ENCODE measurements at places on chromosomes 2 and 18. TPM values are rescaled to one million over a fixed set of nuclear protein-coding genes. Genes with fewer than 3 reads are reported as not detected.

GRCh38 chr2:102832789-102833188, 71.0 kb downstream of the TMEM182 start:
- no peak for DNase-seq

DNA sequence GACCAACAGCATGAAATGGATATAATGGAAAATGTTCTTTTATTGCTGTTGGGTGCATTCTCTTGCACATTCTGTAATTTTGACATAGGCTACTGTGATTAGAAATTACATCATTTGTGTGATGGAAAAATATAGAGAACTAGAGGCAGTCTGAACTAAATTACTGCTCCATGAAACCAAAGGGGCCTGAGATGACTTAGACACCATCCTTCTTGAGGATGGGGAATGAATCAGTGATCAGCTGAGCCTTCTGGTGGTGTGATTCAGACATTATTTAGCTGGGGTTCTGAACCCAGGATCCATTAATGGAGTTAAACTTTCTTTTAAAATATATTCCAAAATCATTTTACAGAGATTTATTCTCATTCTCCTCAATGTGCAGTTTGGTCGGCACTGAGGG, 135.8 kb downstream of the LDLRAD4 start:
- DNase-seq, result no peak

- DNase-seq, result no peak
Measured at GRCh38 chr2:24740142-24740541, 53.0 kb downstream of the PTRHD1 start.

- no peak for DNase-seq
Measured at GRCh38 chr18:42080340-42080739, 125.3 kb downstream of the PIK3C3 start.

NEU4 gene
- total RNA-seq, result 1.8 TPM

NLRC4 gene
- not detected for total RNA-seq

All from mesothelial cell of epicardium (in vitro differentiated cells).